Stimulated activated CD4-positive, alpha-beta T cell treated with anti-CD3 and anti-CD28 coated beads, TNF-alpha, amount 100 ng/mL, for 4 hours (primary cell): ENCODE measurements at places on chromosomes 6 and 20.

GRCh38 chr20:46683011-46683667 is 6.1 kb downstream of the TP53RK start:
- no peak for DNase-seq

- DNase-seq = no peak
These were observed 172.9 kb downstream of the CARMIL1 start for GRCh38 chr6:25452031-25452430.

DNA sequence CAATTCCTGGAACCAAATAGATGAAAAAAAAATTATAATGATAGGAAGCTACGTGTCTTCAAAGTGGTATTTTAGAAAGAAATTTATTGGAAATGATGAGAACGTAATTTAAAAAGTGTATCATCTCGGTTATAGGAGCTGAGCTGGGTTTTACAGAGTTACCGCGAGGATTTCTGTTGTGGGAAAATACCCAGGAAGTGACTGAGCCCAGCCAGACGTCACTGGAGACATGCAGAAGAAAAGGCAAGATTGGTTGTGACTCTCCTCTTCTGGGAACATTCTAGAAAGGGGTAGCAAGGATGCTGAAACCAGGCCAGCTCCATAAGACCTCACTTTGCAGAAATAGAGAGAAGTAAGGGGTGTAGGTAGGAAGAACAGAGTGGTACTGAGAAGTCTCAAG is 95.9 kb upstream of the ADGRF1 start:
- DNase-seq = no peak

DNA sequence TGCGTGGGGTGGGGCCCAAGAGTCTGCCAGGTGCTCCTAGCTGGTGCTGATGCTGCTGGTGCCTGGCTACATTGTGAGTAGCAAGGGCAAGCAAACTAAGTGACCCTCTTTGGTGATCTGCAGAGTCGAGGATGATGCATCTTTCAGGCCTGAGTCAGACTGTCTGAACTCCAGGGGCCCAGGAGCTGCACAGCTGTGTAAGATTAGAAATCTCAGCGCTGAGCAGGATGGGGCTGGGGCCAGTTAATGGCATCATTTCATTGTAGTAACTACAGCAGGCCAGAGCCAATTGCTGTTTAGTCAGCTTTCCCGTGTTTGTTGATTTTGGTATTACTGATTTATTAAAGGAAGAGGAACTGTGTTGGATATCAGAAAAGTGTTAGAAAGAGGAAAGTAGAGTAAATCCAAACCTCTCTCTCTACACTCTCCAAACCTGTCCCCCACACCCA is 365.2 kb downstream of the PAX1 start:
- no peak for DNase-seq

GRCh38 chr20:43919686-43920403 is 5.2 kb downstream of the TOX2 start:
- DNase-seq = no peak

GRCh38 chr20:8250539-8251200 is 118.6 kb downstream of the PLCB1 start:
- no peak for DNase-seq

DNA sequence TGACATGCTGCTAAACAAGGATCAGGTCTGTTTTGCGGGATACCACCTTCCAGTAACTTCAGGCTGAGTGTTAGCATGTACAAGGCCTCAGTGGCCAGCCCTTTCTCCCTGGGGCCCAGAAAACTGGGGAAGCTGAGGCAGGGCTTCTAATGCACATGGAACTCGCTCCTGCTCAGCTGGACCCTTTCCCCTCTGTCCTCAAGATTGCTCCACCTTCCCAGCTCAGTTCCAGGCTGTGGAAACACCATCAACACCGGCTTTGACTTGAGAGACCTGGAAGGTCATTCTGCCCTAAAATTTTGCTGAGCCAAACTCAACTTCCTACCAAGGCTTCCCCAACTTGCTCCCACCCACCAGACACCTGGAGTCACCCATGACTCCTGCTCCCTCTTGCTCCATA is 4.2 kb upstream of the BLCAP start:
- DNase-seq = no peak

DNA sequence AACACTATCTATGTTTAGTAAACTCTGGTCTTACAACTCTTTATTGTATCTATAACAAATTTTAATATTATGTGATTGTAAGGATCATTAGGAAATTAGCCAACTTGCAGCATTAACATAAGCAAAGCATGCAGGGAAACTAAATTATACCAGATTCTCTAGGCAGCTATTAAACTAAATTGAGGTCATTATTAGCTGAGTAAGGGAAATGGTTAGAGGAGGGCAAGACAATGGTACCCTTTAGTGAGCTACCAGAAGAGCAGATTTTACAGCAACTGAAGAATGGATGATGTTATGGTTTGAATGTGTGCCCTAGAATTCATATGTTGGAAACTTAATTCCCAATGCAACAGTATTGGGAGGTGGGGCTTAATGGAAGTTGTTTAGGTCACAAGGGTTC is 79.1 kb downstream of the SMPDL3A start:
- no peak for DNase-seq

DNA sequence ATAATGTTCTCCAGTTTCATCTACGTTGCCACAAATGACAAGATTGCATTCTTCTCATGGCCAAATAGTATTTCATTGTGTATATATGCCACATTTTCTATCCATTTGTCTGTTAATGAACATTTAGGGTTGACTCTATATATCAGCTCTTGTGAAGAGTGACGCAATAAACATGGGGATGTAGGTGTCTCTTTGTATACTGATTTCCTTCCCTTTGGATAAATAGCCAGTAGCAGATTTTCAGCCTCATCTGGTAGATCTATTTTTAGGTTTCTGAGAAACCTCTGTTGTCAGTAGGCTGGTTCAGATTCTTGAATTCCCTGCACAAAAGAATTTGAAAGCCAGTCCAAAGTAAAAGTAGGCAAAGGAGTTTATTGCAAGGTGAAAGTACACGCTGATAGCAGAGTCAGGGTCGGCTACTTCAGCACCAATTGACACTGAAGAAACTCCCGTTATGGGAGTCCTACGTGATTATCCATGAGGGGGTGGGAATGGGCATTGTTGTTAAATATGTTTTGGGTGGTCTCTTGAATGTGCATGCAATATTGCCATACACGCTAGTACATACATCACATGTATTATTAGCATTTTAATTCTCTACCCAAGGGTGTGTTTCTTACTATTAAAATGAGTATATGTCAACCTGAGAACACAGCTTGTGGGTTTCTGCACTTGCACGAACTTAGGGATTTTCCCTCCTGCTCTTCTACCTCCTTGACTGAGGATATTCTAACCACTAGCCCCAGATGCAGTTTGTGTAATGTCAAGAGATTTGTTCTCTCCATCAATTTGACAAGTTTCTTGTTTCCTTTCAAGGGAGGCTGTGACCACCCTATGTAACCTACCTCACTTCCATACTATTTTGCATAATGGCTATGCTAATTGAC is 14.4 kb upstream of the SLC17A2 start:
- no peak for DNase-seq

- DNase-seq = no peak
These were observed 126.4 kb downstream of the BANF2 start for GRCh38 chr20:17825960-17826843.

DNA sequence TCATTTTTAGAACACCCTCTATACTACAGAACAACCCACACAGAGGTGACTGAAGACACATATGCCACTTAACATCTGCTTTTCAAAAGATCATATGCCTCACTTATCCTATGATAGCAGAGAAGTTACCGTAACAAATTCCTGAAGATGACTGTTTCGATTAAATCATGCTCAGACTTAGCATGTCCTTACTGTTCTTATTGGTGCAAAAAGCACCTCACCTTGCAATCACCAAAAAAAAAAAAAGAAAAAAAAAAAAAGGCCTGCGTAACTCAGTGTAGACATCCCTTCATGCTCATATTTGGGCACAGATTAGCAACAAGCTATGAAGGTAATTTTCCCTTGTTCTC is 17.7 kb upstream of the DST start:
- DNase-seq = no peak

DNA sequence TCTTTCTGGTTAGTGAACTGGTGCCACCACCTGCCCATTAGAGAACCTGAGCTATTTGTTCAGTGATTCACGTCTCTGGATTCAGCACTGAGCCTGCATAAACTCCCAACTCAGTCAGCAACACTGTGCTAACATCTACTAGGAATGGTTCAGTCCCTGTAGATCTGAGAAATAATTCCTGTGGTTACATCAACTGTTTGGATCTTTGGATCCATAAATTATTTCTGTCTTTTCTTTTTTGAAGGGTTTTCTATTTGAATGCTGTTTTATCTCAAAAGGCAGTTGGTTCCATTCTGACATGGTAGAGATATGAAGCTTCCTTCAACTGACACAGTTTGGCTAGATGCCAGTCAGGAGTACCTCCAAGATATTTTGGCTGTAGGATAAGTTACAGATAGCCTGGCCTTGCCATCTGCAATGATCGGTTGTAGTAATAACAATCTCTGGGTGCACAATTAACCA is 125.9 kb downstream of the TRMT11 start:
- no peak for DNase-seq

DNA sequence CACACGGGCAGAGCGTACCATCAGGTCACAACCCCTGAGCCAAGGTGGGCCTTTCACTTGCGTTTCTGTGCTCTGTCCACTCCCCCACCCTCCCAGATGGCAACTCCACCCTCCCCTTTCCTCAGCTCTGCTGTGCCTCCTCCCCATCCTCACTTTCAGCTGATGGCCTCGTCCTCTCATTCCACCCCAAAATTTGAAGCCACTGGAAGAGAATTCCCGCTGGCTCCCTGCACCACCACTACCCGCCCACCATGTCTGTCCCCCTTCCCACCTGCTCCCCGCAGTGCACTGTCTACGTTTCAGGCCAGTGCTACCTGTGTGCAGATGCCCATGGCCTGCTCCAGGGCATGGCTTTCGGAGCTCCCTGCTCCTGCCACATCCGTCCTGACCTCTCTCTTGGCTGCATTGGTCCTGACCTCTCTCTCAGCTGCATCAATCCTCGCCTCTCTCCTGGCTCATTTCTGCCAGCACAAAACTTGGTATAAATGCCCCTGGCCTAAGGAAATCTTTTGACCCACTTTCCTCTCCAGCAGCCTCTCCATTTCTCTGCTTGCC is 24.0 kb downstream of the SYNJ2 start:
- no peak for DNase-seq

GRCh38 chr20:10857352-10858070 is 183.7 kb upstream of the JAG1 start:
- no peak for DNase-seq

DNA sequence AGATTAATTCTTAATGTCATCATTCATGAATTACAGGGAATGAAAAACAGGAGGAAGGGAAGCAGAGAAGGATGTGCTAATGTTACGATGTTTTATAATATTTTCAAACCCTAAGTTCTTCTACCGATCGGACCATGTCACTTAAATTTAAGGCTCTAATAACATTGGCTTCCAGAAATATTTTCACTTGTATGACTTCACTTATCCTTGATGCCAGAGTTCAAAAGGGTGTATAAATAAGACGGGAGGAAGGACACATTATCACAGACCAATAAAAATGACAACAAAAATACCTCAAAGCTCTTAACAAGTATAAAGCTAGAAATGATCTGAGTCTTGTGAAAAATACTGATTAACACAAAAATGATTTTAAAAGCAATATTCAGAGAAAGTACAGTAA is 370.4 kb upstream of the CITED2 start:
- no peak for DNase-seq

DNA sequence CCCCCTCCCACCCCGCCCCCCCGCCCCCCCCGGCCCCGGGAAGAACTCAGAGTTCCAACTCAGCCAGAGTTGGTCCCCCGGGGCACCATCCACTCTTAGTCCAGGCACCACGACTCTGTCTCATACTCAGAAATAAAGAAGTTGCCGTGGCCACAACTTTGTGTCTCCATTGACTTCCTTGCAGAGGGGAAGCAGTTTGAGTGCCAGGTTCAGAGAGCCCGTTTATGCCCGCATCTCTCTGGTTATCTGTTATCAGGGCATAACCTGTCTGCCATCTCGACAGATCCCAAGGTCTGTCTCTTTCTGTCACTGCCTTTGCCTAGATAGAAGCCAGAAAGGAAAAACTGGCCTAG is 605 bp downstream of the CDC5L start:
- no peak for DNase-seq

DNA sequence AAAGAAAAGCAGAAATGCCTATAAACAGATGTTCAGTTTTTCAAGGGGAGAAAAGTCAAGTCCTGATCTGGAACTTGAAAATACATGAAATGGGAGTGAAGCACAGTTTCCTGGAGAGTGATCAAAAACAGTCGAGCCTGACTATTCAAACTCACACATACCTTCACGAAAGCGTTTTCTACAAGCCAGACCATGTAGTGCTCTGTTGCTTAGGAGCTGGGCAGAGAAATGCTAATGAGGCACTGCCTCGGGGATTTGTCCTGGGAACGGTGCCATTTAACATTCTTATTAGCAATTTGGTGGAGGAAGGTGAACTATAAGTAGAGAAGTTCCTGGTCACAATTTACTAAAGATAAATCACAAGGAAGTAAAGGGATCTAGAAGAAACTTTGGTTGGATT is 5.9 kb downstream of the NHSL1 start:
- no peak for DNase-seq
